ENCODE measurements at places on chromosomes 5 and 9.

DNA sequence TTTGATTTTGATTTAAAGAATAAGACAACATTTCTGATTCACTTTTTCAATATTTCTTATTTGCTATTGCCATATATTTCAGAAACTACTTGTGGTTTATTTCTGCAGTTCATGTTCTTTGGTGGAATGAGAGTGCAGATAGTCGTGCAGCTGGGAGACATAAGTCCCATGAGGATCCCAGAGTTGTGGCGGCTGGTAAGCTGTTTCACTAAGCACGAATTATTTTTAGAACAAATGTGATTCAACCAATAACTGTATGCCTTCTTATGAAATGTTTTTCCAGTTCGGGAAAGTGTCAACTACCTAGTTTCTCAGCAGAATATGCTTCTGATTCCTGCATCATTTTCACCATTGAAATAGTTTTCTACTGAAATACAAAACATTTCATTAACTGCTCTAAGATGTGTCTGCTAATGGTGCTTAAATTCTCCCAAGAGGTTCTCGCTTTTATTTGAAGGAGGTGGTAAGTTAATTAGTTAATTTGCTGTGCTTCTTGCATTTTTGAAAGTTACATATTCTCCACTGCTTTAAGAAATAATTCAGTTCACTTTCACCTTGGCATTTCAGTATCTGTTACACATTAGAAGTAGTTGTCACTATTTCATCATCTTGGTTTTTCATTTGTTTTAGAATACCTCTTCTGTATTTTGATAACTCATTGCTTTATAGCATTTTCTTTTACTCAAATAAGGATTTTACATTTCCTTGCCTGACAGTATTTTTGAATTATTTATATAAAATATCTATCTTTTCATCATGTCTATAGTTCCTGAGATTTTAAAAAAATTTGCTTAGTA, 9.0 kb downstream of the NIPSNAP3B start:
- no peak for DNase-seq

DNA sequence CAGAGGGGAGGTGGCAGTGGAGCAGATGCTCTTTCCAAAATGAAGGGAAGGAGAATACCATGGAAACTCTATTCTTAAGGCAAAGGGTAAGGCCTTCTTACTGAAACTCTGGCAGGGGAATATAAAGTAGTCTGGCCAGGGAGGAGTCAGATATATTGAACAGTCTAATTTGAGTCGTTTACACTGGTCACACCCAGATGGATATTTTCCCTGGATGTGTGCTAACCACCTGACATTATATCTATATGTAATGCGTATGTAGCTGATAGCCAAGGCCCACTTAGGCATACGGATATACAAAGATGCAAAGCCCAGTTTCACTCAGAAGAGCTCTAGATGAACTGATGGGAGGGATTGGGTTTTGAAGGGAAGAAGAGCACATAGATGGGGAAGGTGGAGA, 7.0 kb downstream of the TDRD7 start:
- no peak for DNase-seq

DNA sequence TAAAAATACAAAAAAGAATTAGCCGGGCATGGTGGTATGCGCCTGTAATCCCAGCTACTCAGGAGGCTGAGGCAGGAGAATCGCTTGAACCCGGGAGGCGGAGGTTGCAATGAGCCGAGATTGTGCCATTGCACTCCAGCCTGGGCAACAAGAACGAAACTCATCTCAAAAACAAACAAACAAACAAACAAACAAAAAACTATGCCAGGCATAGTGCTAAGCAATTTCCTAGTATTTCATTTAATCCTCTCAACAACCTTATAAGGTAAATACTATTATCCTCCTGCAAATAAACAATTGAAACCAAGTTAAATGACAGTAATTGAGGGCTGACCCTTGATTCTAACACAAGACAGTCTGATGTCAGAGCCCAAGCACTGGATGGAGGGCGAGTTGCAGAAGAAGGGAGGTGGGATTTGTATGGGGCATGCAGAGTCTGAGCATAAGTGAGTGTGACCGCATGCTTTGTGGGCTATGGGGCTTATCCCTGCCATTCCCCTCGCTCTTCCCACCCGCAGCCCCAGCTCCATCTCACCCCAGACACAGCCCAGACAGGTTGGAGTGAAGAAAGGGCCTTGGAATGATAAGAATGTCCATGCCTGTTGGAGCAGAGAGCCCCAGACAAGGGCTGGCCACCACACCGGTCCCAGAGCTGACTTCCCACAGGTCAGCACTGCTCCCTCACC, 24.3 kb upstream of the RPS14 start:
- no peak for DNase-seq

DNA sequence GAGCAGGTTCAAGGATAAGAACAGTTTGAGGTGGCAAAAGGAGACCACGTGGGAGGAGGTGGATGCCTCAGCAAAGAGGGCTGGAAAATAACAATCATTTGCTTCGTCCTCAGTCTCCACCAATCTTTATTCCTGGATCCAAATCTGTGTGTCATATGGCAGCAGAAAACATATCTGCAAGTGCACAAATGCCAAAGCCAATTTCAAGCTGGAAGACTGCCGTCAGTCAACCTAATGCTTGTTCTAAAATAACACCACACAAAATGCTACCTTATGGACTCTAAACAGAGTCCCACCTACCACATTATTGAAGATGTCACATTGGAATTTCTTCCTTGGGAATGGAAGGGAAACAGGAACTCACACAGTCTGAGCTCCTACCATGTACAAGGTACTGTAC, 129.1 kb downstream of the CDK5RAP2 start:
- no peak for DNase-seq

GRCh38 chr5:1779782-1780613, 19.6 kb downstream of the MRPL36 start:
- DNase-seq, result no peak

GRCh38 chr9:133374612-133375115, 1.2 kb downstream of the SURF4 start:
- no peak for DNase-seq

DNA sequence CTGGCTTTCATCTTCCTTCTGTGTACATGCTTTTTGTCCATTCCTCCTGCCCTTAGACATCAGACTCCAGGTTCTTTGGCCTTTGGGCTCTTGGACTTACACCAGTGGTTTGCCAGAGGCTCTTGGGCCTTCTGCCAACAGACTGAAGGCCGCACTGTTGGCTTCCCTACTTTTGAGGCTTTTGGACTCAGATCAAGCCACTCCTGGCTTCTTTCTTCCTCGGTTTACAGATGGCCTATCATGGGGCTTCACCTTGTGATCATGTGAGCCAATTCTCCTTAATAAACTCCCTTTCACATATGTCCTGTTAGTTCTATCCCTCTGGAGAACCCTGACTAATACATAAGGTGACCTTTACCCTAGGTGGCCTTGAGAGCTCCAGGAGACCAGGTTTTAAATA, 189.1 kb upstream of the CCNG1 start:
- DNase-seq, result no peak

GRCh38 chr5:68114378-68115040, 101.0 kb upstream of the PIK3R1 start:
- DNase-seq, result peak; percentile 48

GRCh38 chr5:123951582-123951977, 439.6 kb downstream of the CSNK1G3 start:
- peak; percentile 86 for DNase-seq

DNA sequence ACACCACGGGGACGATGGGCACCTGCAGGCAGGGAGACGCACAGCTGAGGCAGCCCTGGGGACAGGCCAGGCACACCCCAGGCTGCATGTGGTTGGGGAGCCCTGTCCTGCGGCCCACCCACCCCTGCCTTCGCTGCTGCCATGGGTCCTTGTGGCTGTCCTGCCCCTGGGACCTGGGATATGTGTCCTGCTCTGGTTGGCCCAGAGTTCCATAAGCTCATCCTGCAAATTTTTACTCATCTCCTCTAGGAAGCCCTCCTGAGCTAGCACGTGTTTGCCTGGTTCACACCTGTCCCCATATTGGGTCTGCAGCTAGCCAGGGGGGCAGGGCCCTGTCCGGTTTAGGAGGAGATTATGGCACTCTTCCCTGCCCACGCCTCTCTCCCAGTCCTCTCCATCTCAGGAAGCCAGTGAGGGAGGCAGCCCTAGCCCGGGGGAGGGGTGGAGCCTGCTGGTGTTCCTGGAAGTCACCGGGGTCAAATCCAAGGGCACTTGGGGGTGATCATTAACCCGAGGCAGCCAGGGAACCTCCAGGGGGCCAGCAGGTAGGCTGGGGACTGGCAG, 12.2 kb downstream of the EGFL7 start:
- no peak for DNase-seq

DNA sequence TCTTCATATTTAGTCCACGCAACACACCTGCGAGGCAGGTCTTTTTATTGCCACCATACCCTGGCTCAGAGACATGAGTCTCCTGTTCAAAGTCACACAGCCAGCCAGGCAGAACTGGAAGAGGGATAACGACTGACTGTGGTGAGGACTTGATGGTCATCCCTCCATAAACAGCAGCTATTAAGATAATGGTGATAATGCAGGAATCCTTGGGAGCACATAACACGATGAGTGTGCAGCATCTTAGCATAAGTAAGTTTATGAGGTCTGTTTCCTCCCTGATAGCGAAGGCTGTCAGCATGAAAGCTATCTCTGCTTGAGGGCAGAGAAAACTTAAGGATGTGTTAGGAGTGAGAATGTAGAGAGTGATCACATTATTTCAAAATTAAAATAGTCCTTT, 30.9 kb downstream of the KCTD16 start:
- no peak for DNase-seq

Measured in AG04450 (cell line).